Esophagus squamous epithelium (tissue), 5 donors: ENCODE measurements at places on chromosomes 1 and 21.

GRCh38 chr1:150696162-150696561, 792 bp downstream of the GOLPH3L start:
- no peak for DNase-seq

DNA sequence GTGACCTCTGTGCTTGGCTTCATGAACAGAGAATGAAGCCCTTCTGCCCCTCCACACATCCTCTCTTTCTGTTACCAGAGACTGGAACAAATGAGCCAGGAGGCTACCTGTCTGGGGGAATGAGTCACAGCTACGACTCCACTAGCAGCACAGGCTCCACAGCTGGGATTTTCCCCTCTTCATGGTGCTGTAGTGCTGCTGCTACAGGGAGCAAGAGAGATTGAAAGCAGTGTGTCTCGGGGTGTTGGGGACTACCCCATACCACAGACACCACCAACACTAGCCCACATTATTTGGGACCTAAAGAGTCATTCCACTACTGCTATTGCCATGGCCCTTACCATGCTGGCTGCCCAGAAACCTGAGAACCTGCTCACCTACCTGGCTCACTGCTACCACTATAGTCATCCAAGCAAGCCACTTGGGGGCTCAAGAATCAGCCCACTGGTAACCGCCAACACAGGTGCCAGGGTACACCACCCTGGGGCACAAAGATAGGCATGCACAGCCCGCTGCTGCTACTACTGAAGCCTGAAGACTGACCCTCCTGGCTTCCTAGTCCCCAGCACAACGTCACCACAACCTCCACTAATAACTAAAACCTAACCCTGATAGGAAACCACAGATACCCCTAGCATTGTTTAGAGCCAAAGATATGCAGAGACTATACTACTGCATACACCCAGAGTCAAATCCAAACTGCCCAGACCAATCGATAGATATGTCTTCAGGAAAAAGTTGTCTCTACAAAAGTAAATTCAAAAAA, 17.7 kb downstream of the CD1E start:
- no peak for DNase-seq

- no peak for DNase-seq
Measured at GRCh38 chr21:15054606-15055239, 10.1 kb downstream of the NRIP1 start.

DNA sequence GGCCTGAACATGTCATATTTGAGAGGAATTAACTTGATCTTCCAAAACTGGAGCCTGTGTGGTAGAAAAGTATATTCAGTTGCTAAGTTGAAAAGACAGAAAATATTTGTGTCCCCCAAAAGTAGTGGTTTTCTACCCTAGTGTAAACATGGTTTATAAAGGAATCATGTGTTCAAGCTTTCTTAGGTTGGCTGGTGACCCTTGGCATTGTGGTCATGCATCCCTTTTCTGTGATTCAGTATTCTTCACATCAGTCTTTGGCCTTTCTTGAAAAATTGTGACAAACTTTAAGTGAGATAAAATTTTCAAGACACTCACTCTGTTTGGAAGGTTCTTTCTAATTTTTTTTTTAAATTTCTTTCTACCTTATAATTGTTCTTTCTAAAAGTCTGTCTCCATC, 193.2 kb downstream of the DHRS3 start:
- no peak for DNase-seq

GRCh38 chr21:33080376-33080775, 10.4 kb downstream of the OLIG1 start:
- no peak for DNase-seq

GRCh38 chr1:57820356-57821095, 396.7 kb upstream of the DAB1 start:
- DNase-seq = no peak

- no peak for DNase-seq
Measured at GRCh38 chr1:31143455-31143854, 77.9 kb upstream of the PUM1 start.

DNA sequence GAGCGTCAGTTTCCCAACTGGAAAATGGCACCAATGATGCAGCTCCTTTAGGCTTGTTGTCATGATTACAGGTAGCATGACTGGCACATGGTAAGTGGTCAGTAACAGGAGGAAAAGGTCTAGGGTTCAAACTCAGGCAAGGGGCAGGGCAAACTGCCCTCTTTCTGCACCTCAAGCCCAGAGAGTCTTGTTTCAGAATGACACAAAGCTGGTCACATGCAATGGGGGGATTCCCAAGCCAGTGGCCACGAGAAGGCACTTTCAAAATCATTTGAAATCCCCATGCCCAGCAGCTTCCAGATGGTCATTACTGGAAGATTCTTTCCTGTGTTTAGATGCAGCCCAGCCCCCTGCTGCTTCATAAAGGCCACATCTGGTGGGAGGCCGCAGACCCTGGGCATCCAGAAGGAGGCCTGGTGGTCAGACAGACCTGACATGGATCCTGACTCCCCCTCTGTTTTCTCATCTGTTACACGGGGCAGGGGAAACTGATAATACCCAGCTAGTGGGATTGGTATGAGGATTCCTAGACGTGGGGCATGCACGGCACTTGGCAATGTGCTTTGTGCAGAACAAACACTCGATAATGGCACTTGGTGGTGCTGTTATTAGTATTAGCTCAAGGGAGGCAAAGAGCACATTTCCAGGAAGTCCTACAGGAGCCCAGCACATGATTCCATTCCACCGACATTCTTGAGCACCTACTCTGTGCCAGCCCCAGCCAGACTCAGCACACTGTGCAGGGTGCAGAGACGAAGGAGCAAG, 6.9 kb upstream of the PLA2G2D start:
- DNase-seq = no peak

DNA sequence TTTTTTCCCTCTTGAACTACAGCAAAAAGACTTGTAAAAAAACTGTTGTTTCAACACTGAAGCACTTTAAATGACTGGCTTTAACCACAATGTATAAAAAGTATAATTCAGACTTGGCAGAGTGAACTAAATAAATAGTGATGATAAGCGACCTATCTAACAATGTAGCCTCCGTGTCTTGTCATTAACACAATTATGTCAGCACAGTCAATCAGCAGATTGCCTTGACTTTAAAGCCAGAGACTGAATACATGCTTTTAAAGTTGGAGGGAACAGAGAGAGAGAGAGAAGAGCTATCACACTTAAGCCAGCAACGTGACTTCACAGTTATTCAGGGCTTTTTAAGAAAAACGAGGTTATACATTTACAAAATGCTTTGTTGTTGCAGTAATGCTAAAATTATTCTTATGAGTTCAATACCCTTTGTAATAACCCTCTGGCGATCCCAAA, 378.1 kb downstream of the LMO4 start:
- no peak for DNase-seq

GRCh38 chr21:39651206-39651605, 38.5 kb downstream of the B3GALT5 start:
- no peak for DNase-seq

GRCh38 chr1:59985911-59986515, 59.4 kb upstream of the CYP2J2 start:
- DNase-seq = no peak

GRCh38 chr1:201653233-201653632, 114.3 kb downstream of the NAV1 start:
- DNase-seq = no peak

DNA sequence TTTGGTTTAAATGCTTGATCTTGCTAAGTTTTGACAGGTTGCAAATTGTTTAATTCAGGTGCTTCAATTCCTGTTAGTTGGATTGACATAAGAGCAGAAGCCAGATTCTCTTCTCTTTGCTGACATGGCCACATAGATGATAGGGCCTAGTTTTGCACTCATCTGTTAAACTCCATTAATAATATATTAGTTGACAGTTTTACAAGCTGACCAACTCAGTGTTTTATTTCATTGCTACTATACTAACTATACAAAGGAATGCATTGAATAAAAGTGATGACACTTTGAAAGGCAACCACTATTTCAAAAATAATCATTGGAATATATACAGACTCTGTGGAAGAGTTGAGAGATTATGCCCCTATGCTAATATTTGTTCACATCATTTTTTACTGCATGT, 255.6 kb upstream of the DPYD start:
- no peak for DNase-seq

DNA sequence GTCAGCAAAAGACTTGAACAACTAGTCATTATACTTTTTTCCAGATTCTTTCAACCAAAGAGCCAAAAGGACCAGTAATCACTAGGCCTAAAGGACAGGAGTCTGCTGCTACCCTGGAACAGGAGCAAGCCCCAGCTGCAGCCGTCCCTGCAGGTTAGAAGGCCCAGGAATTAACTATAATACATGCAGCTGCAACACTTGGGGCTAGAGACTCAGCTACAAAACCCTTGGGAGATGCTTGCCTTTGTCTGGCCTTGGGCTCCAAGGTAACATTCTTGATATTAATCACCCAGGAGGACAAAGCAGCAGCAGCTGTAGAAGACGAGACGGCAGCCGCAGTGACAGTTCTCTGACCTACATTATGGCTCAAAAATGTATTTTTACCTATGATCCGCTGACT, 841.2 kb upstream of the ADGRL4 start:
- no peak for DNase-seq

GRCh38 chr1:203536980-203537455, 43.1 kb downstream of the OPTC start:
- DNase-seq = no peak

- DNase-seq = no peak
Measured at GRCh38 chr1:164559342-164560051, 513 bp downstream of the PBX1 start.

DNA sequence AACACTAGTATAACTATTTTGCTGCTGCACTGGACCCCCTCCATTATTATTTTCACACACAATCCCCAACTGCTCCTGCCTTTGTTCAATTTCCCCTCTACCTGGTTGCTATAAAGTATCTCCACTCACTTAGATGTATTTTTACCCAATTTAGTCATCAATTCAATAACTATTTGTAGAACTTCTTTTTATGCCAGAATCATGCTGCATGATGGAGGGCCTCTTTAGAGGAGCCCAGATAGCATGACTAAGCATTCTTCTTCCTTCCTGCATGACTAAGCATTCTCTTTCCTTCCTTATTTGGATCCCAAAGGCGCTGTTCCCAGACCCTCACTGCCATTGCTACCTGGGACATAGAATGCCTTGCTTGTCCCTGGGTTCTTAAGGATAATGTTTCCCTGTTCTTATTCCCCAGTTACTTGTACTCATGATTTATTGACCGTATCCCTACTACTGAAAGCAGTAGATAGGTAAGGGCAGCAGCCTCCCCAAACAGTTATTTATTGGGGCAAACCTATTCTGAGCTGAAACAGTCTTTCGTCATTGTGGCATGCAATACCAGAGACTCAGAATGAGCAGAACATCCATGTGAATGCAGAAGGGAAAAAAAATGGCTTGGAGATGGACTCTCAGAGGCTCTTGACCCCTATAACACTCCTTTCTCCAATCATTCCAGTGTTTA, 89.3 kb upstream of the AKT3 start:
- DNase-seq = no peak

DNA sequence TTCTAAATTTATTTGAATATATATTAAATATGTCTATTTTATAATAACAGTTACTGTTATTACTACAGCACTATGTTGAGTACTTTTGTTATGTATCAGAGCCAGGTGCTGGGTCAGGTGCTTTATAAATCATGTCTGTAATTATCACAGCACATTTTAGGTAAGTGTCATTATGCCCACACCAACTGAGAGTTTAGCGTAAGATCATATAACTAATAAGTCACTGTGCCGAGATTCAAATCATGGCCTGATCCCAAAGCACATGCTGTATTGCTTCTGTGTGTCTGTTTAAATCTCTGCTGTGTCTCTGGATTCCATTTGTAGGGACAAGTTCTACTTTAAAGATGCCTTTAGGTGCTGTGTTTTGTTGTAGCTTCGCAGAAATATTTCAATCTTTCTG, 1.9 kb downstream of the GPSM2 start:
- DNase-seq = no peak

DNA sequence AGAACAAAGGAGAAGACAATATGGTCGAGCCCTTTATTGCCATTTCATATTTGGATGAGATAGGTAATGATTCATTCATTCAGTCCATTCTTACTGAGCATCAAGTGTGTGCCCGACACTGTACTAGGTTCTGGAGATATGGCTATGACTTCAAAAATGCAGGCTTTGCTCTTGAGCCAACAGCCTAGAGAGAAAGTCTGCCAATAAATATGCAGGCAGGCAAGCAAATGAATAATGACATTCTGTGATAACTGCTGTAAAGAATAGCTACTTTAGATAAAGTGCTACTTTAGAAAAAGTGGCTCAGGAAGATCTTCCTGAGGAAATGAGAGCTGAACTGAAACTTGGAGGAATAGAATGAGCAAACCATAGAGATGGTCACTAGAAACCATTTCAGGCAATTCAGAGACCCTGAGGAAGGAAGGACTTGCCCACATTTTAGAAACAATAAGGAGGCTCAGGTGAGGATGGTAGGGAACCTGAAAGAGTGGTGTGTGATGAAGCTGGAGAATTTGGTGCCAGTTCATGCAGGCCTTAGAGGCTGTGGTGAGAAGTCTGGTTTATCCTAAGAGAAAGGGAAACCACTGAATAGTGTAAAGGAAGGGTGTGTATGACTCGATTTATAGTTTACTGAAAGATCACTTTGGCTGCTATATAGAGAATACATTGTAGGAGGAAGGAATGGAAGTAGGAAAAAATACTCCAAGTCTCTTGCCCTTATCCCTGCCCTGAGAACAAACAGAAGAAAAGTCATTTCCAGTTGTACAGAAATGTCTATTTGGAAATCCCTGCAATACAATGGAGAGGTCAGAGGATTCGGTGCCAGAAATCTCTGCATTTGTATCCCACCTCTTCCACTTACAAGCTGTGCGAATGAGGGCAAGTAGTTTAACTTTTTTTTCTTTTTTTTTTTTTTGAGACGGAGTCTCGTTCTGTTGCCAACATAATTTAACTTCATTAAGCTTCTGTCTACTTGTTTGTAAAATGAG, 167.9 kb downstream of the VPS13D start:
- DNase-seq = no peak

DNA sequence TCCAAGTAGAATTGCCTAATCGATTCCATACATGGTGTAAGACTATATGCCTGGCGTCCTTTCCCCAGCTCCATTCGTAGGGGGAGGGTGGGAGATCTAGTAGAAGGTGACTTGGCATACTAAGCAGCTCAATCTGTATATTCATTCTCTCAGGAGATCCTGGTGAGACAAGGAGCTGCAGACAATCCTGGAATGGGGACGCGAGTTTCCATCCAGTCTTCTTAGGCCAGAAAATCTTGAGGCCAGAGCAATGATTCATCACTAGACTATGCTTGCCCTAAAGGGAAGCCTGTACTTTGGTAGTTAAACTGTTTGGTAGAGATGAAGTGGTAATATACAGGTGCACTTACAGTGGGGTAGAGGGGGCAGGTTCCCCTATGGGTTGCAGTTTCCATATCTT, 468.7 kb downstream of the ADGRL2 start:
- DNase-seq = no peak

- DNase-seq = no peak
Measured at GRCh38 chr1:208108646-208109330, 135.4 kb downstream of the PLXNA2 start.

GRCh38 chr1:196466166-196466565, 142.1 kb downstream of the KCNT2 start:
- DNase-seq = no peak

- no peak for DNase-seq
Measured at GRCh38 chr1:189774721-189775287, 702.9 kb downstream of the BRINP3 start.

GRCh38 chr21:26077521-26077920, 93.0 kb downstream of the APP start:
- DNase-seq = no peak
